ENCODE measurements at places on chromosomes 5 and 9. TPM values are rescaled to one million over a fixed set of nuclear protein-coding genes. Genes with fewer than 3 reads are reported as not detected.

- no peak for DNase-seq
Observed at GRCh38 chr5:94941122-94941755, 322.8 kb downstream of the SLF1 start.

DNA sequence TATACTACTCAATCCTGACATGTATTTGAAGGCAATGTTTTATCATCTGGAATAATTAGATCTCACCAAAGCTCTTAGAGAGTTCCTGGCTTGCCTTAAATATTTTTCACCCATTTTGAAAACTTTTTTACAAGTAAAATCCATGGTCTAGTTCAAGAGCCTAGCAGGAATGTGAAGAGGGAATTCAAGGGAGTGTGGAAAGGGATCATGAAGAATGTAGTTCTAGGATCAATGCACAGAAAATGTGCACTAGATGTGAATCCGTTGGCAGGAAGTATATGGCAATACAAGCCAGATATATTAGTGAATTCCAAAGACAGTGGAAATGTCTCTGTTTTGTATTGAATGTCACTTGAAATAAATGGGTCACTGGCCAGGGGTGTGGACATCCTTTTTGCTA is 167.9 kb upstream of the MOCS2 start:
- no peak for DNase-seq

DNA sequence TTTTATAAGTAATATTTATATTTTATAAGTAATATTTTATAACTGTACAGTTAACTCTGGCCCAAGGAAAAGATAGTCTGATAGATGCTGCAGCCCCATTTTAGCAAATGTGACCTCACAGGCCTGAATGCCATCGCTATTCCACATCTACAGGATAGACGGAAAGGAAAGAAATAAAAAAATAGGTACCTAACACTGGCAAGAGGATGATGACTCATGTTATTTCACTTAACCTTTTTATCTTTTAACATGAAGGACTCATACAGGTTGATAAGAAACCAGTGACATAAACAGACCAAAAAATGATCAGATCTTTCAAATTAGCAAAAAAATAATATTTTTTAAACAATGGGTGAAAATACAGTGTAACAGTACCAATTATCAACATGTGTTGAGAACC is 2.7 kb downstream of the CD274 start:
- no peak for DNase-seq

DNA sequence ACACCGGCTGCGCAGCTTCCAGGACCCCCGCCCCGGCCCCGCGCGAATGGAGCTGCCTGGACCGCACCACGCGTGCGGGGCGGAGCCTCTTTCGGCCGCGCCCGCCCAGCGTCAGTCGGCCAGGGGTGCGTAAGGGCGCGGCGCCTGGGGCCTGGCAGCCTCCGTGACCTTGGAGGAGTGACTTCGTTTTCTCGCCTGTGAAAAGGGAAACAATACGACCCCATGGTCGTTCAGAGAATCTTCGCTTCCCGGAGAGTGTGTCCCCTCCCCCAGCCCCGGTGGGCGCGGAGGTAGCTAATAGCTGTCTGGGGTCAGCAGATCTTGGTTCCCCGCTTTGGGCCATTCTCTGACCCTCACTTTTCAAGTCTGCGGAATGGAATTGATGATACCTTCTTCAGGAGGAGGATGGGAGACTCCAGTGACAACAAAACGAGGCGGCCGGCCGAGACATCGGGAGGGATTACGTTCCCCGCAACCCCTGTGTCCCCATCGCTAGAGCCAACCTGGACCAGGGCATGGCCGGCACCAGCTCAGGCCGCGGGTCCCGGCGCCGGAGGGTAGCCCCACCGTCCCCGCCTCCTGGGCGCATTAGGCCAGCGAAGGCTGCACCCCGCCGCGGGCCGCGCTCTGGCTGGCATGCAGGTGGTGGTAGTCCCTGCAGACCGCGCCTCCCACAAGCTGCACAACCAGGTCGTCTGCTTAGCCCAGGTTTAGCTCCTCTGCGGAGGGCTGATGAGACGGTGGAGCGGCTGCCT is 5.5 kb upstream of the CDHR2 start:
- no peak for DNase-seq

DNA sequence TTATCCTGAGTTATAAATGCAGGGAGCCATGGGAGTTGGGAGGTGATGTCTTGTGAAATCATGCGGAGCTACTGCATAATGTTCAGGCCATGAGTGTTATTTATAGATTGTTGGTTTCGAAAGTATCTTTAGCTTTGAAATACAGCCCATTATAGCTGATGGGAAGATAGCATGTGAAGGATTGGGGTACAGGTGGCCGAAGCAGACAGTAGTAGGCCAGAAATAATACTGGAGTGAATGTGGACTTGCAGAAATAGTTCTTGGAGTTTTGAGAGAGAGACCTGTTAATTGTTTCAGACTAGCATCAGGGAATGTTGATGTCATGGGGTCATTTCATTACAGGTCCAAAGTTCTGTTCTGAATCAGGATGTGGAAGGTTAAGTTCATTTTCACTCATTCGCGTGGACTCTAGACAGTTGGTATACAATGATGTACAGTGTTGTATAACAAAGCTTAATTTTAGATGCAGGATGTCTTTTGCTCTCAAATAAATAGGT is 3.8 kb downstream of the ATP6V1G1 start:
- DNase-seq = no peak

- DNase-seq = no peak
Observed at GRCh38 chr9:92671323-92671722, 1.4 kb upstream of the IPPK start.

GRCh38 chr9:91658513-91659105 is 235.0 kb upstream of the NFIL3 start:
- peak; percentile 74 for DNase-seq

GRCh38 chr5:24804221-24804681 is 159.5 kb upstream of the CDH10 start:
- DNase-seq = no peak

DNA sequence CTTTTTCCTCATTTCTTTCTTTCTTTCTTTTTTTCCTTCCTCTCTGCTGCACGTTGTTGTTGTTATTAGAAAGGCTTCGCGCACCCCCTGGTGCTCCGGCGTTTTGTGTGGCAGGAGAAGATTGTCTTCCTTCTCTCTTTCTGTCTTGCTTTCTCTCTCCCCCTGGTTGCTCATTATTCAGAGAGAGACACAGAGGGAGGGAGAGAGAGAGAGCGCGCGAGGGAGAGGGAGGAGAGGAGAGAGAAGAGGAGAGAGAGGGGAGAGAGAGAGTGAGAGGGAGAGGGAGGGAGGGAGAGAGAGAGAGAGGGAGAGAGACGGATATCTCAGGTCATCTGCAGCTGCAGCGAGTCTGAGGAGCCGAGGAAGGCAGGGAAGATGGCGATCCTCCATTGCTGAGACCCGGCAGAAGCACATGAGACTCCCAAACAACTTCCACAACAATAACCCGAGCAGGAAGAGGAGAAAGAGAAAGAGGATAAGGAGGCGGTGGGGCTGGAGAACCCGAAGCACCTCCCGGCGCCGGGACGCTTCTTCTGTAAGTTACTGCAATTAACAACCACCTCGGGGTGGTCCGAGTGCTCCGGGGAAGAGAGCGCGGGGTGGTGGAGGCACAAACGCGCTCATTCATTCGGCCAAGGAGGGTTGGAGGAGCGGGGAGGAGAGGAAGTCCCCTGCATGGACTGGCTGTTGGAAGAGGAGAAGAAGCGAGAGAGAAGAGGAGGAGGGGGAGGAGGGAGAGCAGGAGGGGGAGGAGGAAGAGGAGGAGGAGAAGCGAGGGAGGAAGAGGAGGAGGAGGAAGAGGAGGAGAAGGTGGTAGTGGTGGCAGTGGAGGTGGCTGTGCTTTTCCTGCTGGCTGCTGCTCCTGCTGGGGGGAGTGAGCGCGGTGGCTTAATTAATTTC is at the start of gene ZNF462:
ZNF462 (plus strand) TSS at position 346 of the 900 bp plus-strand sequence. CDS start 60,218 bp downstream, outside the sequence.
- DNase-seq = no peak

DNA sequence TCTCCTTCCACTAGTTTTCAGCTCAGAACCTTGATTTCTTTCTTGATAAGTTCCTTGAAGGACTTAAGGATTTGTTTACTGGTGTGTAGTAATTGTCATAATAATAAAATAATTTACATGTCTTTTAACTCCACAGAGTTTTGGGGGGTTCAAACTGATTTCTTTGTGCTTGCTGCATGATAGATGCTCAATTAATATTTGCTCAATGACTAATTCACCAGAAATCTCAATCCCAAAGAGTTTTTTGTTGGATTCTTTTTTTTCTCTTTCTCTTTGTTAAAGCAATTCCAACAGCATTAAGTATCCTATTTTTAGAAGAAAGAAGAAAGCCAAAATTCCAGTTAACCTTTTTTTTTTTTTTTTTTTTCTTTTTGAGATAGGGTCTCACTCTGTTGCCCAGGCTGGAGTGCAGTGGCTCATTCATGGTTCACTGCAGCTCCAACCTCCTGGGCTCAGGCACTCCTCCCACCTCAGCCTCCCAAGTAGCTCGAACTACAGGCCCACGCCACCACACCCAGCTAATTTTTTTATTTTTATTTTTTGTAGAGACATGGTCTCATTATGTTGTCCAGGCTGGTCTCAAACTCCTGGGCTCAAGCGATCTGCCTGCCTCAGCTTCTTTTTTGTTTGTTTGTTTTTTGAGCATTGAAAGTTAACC is 10.8 kb downstream of the FAF2 start:
- DNase-seq = no peak

DNA sequence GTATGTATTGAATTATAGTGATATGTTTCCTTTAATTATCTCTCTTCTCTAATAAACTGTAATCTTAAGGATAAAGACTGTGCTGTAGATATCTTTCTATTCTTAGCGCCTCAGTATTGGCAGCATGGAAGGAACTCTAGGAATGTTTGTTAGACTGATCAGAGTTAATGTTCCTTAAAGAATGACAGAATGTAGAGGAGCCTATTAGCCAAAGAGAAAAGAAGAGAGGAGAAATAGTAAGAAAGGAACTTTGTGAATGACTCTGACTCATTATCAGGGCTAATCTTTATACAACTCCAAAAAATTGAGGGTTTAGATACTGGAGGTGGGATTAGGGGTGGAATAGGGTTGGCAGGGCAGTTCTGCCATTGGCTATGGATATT is 59.0 kb upstream of the NUDT12 start:
- DNase-seq = no peak

- DNase-seq = no peak
Observed at GRCh38 chr5:174737330-174737729, 12.9 kb downstream of the MSX2 start.

DNA sequence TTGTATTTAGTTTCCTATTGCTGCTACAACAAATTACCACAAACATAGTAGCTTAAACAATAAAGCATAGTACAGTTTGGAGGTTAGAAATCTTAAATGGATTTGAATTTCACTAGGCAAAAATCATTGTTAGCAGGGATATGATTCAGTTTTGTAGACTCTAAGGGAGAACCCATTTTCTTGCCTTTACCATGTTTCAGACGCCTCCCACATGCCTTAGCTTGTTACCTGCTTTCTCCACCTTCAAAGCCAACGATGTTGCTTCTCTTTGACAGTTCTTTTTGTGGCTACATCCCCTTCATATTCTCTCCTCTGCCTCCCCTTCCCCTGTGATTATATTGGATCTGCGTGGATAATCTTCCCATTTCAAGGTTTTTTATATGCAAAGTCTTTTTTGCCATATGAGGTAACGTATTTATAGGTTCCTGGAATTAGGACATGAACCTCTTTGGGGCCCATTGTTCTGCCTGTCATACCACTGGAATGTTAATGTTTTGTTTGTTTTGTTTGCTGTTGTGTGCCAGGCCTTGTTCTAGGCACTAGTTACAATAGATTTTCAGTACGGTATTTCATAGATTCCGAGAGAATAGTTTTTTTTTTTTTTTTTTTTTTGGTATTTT is 54.1 kb downstream of the UHRF2 start:
- no peak for DNase-seq

DNA sequence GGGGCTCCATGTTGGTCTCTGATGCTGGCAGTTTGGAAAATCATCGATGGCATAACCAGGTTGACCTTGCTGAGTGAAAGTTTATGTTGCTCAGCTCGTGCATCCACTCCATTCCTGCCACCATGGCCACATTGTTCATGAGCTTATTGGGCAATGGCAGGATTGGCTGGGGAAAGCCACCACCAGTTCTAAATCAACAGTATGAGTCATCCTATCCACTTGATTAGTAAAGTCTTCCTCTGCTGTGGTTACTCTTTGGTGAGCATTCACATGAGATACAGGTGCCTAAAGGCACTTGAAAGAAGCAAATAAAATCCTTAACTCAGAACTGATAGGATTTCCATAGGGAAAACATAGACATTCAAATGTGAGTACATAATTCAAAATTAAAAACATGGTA is 131.8 kb upstream of the FBN2 start:
- no peak for DNase-seq

- no peak for DNase-seq
Observed at GRCh38 chr5:170408877-170409660, 19.9 kb upstream of the KCNMB1 start.

DNA sequence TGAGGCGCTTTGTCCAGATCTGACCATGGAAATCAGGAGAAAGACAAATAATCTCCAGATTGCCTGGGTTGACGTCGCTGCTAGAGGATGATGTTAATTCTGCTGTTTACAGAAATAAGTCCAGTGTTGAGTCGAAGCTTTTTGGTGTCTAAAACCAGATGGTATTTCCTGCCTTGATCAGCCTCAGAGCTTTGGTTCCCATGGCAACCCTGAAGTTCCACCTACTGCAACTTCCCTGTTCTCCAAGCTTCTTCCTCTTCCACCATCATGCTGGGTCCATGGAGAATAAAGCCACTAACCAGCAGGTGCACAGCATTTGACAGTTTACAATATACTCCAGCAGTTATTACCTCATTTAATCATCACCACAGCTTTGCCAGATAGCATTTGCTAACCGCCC is 18.0 kb upstream of the GABBR2 start:
- DNase-seq = no peak

- no peak for DNase-seq
Observed at GRCh38 chr5:83991566-83992224, 271.0 kb upstream of the HAPLN1 start.

- DNase-seq = no peak
Observed at GRCh38 chr5:102289251-102289899, 6.7 kb downstream of the SLCO4C1 start.

DNA sequence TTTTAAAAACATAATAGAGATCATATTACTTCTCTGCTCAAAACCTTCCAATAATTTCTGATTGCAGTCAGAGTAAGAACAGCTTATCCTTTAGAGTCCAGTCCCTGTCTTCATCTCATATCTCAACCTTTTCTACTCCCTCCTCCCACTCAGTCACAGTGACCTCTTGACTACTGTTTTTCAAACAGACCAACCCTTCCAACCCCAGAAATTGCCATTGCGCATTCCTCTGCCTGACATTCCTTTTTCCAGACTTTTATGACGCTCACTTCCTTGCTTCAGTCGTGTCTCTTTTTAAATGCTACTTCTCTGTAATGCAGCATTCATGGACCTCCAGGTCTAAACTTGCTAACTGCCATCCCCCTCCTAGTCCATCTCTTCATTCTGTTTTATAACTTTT is 800.5 kb downstream of the BRINP1 start:
- DNase-seq = no peak

The FCN2 gene
- total RNA-seq = not detected

The CDKN2AIPNL gene
- 18.8 TPM for total RNA-seq

The BTNL3 gene
- total RNA-seq = not detected

The PCDHGA11 gene
- 5.8 TPM for total RNA-seq

The FYB1 gene
- 12.9 TPM for total RNA-seq

The KCNIP1 gene
- total RNA-seq = not detected

The PCDH1 gene
- 18.7 TPM for total RNA-seq

The FAXDC2 gene
- 27.6 TPM for total RNA-seq

The EIF4E1B gene
- total RNA-seq = not detected

The TMC1 gene
- total RNA-seq = not detected

The SLC46A2 gene
- 0.17 TPM for total RNA-seq

The HMCN2 gene
- 38.6 TPM for total RNA-seq

The CAMK4 gene
- total RNA-seq = 3.3 TPM

The FOXD4 gene
- total RNA-seq = 0.33 TPM

The GPX8 gene
- total RNA-seq = 8.4 TPM
